Peyer's patch (tissue), 4 donors: ENCODE measurements at places on chromosomes 3 and 15. TPM values are rescaled to one million over a fixed set of nuclear protein-coding genes. Genes with fewer than 3 reads are reported as not detected.

GRCh38 chr3:64082961-64083541 lies 59.8 kb upstream of the PSMD6 start:
- no peak overlapping the region for H3K27ac ChIP-seq
- H3K4me3 ChIP-seq: no peak overlapping the region
- no peaks in the 10 kb centered on the region for H3K27me3 ChIP-seq

DNA sequence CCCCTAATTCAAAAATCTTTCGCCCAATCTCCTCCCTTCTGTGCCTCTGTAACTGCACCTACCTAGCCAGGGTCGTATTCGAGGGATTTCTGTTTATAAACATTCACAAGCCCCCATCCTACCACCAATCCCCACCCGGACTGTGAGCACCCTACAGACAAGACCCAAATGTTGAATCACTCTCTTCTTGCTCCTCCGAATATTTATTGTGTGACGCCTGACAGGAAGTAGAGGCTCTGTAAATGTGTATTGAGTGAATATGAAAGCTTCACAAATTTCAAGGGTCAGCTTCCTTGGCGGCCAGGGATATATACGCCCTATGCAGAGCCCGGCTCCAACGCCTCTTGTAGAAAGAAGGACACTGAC lies 1.6 kb downstream of the BDH1 start:
- H3K36me3 ChIP-seq: no peaks in the 10 kb centered on the region
- no peaks in the 10 kb centered on the region for H3K27me3 ChIP-seq
- H3K27ac ChIP-seq: peak overlapping the region; percentile 90
- DNase-seq: no peak
- no peaks in the 10 kb centered on the region for H3K4me1 ChIP-seq

- no peaks in the 10 kb centered on the region for H3K36me3 ChIP-seq
Observed at GRCh38 chr3:119295816-119296726, 1.9 kb downstream of the ARHGAP31 start.

GRCh38 chr3:123412076-123412475 lies 36.8 kb downstream of the ADCY5 start:
- peak overlapping the region; percentile 68 for H3K27ac ChIP-seq
- H3K36me3 ChIP-seq: no peaks in the 10 kb centered on the region
- no peaks in the 10 kb centered on the region for H3K27me3 ChIP-seq
- no peak overlapping the region for H3K4me3 ChIP-seq
- H3K4me1 ChIP-seq: no peaks in the 10 kb centered on the region

DNA sequence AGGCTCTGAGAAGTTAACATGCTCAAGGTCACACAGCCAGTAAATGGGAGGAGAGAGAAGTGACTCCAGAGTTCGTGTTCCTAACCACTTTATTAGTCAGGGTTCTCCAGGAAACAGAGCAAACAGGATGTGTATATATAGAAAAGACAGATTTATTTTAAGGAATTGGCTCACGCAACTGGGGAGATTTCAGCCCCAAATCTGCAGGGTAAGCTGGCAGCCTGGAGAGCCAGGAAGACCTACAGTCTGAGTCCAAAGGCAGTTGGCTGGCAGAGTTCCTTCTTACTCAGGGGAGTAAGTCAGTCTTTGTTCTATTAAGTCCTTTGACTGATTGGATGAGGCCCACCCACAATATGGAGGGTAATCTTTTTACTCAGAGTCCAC lies 118.2 kb upstream of the PROK2 start:
- DNase-seq: no peak
- no peak overlapping the region for H3K4me3 ChIP-seq
- H3K27me3 ChIP-seq: no peaks in the 10 kb centered on the region
- no peaks in the 10 kb centered on the region for H3K4me1 ChIP-seq
- no peaks in the 10 kb centered on the region for H3K36me3 ChIP-seq
- H3K27ac ChIP-seq: no peak overlapping the region

DNA sequence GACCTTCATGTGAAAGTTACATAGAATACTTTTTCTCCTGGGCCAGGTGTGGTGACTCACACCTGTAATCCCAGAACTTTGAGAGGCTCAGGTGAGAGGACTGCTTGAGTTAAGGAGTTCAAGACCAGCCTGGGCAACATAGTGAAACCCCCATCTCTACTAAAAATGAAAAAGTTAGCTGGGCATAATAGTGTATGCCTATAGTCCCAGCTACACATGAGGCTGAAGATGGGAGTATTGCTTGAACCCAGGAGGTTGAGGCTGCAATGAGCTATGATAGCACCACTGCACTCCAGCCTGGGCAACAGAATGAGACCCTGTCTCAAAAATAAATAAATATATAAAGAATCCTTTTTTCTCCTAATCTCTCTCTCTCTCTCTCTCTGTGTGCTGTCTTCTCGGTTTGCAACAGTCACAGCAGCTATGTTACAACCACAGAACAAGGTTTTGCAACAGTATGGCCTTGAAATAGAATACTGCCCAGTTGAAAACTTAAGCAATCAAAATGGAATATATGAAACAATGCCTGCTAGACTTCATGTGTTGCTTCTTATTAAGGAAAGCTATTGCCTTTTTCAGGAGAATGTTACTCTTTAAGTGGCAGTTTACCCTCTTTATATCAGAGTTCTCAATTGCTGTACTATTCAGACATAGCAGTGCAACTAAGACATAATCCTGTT lies 12.3 kb upstream of the DENND4A start:
- H3K27me3 ChIP-seq: no peaks in the 10 kb centered on the region
- no peak for DNase-seq
- H3K27ac ChIP-seq: no peak overlapping the region
- no peak overlapping the region for H3K4me3 ChIP-seq

DNA sequence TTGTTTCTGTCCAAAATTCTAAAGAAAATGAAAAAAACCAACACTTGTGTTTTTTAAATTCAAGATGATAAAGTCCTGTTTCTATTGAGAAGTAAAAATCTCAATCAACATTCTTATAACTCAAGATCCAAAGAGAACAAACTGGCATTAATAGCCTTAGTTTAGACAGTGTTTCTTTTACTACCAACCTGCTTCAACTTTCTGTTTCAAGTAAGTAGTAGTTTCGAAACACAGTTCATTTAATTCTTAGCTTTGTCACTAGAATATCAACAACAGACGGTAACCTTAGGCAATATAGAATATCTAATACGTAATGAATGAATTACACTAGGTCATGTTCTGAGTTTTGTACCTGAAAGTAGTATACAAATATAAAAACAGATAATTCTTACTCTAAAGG lies 23.7 kb downstream of the CIP2A start:
- no peak overlapping the region for H3K27ac ChIP-seq
- H3K4me1 ChIP-seq: no peaks in the 10 kb centered on the region
- H3K27me3 ChIP-seq: no peaks in the 10 kb centered on the region

The PFN2 gene
- 69.6 TPM for total RNA-seq

The SLC51B gene
- 151 TPM for total RNA-seq

The HYAL1 gene
- total RNA-seq: 1.2 TPM

The ZNF80 gene
- total RNA-seq: not detected

The GMPPB gene
- 46.4 TPM for total RNA-seq
